ENCODE measurements at places on chromosomes 11 and 22.

- no peak for DNase-seq
Measured at GRCh38 chr11:92285776-92286175, 61.2 kb downstream of the FAT3 start.

DNA sequence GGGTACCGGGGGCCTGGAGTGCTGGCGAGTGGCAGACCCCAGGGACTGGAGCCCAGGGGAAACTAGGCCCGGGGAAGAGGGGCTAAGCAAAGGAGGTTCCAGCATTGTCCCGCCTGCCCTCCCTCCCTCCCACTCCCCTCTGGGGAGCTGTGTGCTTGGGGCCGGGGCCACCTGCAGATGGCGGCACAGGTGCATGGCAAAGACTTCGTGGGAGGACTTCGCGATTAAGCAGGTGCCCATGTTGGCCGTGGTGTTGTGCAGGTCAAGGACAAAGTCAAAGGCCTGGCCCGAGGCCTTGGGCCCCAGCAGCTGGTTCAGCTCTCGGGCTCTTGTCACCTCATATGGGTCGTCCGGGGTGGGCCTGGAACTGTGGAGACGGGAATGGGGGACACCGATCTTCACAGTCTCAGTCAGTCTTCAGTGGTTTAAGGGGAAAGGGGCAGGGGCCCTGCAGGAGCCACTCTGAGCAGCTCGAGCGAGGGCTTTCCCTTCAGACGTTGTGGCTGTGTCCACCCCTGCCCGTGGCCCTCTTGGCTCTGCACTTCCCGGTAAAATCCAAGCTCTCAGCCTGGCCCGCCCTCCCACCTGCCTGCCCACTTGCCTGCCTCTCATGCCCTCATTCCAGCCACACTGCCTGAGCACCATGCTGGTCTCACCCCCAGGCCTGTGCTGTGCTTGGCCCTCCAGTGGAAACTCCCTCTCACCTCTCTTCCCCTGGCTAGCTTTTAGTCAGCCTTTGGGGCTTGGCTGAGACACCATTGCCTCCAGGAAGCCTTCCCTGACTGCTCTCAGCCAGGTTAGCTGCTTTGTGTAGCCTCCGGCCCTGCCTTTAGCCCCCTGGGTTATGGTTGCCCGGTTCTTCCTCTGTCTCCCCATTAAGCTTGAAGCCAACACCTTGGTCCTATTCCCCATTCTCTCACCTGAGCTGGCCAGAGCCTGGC is 4.7 kb downstream of the ACY3 start:
- no peak for DNase-seq

GRCh38 chr11:9626496-9627394 is 37.1 kb upstream of the SWAP70 start:
- no peak for DNase-seq

- no peak for DNase-seq
Measured at GRCh38 chr22:19635644-19636043, 78.7 kb upstream of the SEPTIN5 start.

DNA sequence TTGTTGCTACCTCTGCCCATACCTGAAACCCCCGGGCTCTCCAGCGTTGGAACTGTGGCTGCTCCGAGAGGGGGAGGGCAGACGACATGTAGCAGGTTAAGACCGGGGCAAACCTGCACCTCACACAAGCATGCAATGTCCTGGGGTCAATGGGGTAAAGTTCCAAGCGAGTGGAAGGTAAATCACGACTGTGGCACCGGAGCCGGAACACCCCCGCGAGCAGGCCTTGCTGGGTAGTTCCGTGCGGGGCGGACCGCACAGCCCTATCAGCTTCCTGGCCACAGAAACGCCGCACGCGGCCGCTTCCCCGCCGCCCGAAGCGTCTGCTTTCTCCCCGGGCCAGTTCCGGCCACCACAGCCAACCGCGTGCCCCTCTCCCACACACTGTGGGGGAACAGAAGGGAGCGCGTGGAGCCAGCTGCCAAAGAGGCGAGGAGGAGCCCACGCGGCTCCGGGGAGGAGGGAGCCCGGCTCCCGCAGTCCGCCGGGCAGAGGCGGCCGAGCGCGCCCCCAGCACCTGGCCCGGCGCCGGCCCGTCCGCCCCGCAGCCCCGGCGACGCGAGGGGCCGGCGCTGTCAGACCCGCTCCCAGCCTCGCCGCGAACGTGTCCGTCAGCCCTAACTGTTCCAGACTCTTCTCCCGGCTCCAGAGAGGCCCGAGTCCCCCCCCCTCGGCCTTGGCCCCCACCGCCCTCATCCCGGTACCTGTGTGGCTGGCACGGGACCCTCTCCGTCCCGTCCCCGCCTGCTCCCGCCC is 1.6 kb downstream of the SPTBN2 start:
- DNase-seq, result no peak
